ENCODE measurements at places on chromosomes 7 and 10.

GRCh38 chr10:126551202-126551601 is 119.3 kb downstream of the C10orf90 start:
- no peak for DNase-seq

- DNase-seq, result no peak
Measured at GRCh38 chr7:143023047-143023446, 3.9 kb downstream of the OR9A2 start.

DNA sequence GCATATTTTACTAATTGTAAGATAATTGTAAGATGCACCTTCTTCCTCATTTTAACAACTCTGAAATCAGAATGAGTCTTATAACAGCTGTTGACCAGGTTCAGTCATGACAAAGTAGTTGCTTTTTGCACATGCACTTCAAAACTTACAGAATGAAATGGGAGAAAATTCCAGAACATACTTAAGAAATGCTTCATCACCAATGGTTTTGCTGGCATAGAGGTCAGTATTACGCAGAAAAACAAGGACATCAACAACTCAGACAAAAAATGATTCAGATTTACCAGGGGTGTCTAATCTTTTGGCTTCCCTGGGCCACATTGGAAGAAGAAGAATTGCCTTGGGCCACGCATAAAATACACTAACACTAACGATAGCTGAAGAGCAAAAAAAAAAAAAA is 13.3 kb downstream of the COL28A1 start:
- DNase-seq, result peak; percentile 57

GRCh38 chr7:81170291-81170690 is 251.4 kb upstream of the SEMA3C start:
- DNase-seq, result peak; percentile 34

DNA sequence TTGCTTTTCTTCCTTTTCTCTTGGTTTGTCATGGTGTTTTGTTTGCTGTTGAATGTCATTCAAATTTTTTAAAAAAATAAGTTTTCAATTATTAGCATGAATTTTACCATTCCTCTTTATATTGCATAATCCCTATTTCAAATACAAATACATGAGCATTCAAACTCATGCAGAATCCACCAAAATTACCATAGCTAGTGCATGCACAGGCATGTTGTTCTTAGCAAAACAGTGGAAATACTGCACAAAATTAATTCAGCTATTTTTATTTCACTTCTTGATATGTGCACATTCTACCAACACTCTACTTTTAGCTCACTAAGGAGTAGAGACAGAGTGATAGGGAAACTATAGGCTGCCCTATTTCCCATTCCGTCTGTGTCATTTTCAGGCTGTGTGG is 670.1 kb upstream of the LRRN3 start:
- no peak for DNase-seq

GRCh38 chr10:6721964-6722615 is 142.0 kb upstream of the PRKCQ start:
- peak; percentile 95 for DNase-seq

DNA sequence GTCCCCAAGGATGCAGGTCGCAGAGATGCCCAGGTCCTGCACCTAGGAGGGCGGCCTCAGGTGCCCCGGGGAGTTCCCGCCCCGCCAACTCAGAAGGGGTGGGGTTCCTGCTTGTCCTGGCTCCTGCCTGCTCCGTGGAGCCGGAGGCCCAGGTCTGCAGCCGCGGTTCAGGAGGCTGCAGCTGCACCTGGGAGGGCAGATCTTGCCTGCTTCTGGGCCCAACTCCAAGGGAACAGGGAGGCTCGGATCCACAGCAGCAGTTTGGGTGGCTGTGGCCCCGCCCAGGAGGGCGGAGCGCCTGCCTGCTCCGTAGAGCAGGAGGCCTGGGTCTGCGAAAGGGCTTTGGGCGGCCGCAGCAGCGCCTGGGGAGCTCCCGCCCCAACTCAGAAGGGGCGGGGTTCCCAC is 108.2 kb upstream of the EGR2 start:
- DNase-seq, result no peak

GRCh38 chr10:87931836-87932230 is 68.4 kb downstream of the PTEN start:
- peak; percentile 40 for DNase-seq

DNA sequence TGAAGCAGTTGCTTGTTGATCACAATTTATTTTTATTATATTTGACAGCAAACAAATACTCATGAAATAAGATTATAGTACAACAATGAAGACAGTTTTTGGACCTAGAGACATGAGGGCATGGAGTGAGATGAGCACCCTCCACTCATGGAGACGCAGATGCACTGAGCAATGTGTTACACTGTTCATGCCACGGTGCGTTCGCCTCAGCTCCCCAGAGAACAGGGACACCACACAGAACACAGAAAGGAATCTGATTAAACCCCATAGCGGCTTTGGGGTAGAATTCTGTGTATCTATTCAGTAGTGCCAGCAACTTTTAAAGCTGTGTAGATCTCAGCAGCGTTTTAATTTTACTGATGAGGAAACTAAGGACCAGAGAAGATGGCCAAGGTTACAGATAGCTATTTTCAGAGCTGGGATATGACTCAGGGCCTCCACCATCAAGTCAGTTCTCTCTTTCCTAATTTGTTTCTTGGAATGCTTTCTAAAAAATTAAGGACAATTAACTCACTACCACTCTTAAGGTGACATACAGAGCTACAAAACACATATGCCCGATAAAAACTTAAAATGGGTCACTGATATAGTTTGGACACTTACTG is 33.6 kb downstream of the FAM25A start:
- no peak for DNase-seq

DNA sequence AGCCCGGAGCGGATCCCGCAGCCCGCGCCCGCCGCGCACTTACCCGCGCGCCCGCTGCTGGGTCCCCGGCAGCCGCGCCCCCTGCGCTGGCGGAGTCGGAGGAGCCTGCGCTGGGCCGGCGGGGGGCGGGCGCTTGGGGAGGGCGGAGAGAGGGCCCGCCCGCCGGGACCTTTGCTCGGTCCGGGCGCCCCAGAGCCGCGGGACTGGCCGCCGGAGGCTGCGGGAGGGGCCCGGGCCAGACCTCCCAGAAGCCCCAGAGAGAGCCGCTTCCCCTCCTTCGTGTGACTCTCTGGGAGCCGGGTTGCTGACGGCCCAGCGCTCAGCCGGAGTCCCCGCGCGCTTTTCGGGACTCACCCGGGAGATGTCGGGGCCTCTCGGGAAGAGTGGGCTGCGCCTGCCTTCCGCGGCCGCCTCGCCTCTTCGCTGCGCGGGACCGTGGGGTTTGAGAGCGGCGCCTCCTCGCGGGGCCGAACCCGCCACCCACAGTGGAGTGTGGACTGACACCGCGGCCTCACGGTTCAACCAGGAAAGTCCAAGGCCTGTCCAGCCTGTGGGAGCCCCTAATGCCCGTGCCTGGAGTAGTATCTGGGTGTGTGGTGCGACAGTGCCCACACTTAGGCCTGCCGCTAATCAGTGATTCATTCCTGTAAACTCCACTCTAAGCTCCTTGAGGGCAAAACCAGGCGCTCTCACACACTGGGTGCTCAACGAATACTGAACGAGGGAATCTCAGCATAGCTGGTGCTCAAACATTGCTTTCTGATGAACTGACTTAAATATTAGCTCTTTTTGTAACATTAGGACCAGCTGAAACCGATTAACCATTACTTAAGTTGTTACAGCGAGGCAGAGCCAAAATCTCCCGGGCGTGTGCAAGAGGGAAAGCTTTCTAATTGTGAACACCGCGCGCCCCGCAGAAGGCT is at the start of gene GSDME:
GSDME (minus strand) TSS at position 112 of the 923 bp plus-strand sequence. CDS start 7,690 bp downstream, outside the sequence.
- peak; percentile 73 for DNase-seq

DNA sequence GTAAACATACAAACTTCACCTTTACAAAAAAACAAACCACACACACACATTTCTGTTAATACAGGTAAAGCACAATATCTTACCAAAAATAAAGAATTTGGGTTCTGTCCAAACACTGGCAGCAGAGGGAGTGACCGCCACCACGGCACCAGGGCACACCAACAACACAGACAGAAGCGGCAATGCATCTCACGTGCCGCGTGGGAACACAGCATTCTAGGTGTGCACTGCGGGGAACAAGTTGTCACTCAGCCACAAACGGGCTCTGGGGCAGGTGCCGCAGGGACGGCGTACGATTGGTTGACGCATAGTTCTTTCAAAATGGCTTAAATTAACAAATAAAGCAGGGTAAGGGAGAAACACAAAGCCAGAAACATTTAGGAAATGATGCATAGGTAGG is 22.3 kb downstream of the PDGFA start:
- no peak for DNase-seq

DNA sequence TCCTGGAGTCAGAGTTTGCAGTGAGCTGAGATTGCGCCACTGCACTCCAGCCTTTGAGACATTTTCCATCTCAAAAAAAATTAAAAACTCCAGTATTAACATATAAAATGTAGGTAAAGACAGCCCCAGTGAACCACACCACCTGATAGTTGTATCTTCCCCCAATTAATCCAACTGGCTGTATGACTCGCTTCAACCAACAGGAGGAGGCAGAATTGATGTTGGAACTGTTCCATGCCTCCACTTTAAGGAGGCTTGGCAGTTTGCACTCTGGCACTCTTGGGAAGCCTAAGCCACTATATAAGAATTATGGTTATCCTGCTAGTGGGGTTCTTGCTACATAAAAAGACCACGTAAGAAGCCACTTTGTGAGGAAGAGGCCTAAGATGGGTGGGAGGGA is 72.7 kb downstream of the STK17A start:
- no peak for DNase-seq

GRCh38 chr7:114160925-114161324 is 242.1 kb upstream of the PPP1R3A start:
- DNase-seq, result no peak

- DNase-seq, result no peak
Measured at GRCh38 chr7:114084472-114085312, 165.9 kb upstream of the PPP1R3A start.

DNA sequence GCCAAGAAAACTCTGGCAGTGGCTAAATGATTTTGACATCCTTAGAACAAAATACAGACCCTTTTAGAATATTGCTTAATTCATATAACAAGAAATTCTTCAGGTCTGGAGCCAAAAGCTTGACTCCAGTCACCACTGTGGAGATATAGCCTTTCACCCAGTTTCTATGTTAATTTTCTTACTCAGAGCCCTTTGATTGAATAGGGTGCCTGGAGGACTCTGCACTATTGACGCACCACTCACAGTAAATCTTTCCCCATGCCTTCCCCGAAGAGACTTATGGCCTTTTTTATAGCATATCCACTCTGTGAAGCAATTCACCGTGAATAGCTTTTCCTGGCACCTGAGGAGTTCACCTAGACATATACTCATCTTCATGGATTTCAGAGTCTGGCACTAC is 613.8 kb downstream of the ZWINT start:
- no peak for DNase-seq

DNA sequence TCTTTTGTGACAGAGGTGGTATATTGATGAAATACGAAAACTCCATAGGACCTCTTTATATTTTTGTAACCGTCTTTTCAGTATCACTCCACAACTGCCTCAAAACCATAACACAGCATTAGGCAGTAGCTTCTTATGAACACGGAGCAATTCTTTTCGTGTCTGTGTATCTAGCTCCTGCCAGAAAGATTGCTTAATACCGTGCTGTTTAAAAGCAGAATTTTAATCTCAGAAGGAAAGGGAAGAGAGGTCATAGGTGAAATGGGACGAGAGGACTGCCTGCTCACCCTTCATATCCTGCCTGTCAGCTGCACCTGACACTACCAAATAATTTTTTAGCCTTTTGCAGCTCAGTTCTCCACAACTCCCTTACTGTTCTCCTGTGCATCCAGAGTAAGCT is 200.7 kb downstream of the DNAH11 start:
- DNase-seq, result peak; percentile 8

DNA sequence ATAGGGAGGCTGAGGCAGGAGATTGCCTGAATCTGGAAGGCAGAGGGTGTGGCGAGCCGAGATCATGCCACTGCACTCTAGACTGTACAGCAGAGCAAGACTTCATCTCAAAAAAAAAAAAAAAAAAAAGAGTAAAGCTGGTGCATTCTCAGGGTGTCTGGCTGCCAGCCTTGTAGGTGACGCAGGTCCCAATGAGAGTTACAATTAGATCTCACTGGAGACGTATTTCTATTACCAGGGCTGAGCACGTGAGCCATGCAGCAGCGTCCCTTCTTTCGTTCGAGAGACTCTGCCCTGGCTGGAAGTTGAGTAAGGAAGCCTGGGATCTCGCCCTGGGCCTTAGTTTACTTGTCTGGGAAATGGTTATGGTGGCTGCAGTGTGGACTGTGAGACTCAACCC is 22.4 kb upstream of the ZMIZ1 start:
- no peak for DNase-seq

DNA sequence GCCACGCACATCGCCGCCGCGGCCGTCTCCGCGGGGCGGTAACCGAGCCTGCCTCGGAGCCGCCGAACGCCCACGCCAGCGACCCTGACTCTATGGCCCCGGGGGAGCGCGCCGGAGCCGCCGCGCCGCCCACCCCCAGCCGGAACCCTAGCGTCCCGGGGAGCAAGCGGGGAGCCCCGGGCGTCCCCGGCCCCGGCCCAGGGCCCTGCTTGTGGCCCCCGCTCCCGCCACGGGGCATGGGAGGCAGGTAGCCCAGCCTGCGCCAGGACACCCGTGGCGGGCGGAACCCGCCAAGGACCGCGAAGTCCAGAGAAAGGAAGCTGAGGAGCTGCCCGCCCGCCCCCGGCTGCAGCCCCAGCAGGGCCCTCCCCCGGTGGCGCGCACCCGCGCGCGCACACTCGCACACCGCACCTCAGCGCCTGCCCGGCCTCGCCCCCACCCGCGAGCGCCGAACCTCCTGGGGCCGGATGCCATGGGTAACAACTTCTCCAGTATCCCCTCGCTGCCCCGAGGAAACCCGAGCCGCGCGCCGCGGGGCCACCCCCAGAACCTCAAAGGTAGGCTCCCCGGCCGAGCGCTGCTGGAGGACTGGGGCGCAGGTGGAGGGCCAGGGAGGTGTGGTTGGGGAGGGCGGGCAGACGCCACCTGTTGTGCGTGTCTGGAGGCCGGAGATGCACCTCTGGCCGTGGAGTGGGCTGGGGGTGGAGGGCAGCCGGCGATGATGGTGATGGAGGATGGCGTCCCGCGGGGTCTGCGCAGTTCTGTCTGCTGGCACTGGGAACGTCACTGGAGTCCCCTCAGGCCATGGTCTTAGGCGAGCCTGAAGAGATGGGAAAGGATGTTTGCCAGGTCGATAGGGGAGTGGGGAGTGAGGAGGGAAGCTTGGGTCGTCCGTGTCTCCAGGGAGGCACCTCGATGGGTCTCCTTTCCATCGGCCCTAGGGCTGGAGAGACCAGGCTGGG is 692 bp downstream of the NEURL1 start:
- no peak for DNase-seq

GRCh38 chr10:34596351-34596750 is 218.7 kb downstream of the PARD3 start:
- peak; percentile 27 for DNase-seq

GRCh38 chr10:88386821-88387773 is 196.0 kb downstream of the RNLS start:
- DNase-seq, result peak; percentile 88

- no peak for DNase-seq
Measured at GRCh38 chr7:148625342-148625741, 34.8 kb downstream of the C7orf33 start.

DNA sequence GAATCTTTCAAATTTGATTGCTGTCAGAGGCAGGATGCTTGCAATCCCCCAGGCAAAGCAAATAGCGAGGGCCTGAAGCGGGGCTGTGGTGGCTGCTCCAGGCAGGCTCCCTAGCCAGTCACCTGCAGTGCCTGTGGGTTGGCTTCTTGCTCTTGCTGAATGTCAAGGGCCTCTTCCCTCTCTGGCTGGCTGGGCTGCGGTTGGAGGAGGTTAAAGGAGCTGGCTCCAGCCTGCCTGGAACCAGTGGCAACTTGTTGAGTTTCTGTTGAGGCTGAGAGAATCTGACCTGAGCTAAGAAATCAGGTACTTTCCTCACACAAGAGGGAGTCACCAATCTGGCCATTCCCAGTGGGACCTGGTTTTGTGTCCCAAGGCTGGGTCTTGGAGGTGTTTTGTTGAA is 134.7 kb downstream of the TMEM178B start:
- no peak for DNase-seq

- DNase-seq, result no peak
Measured at GRCh38 chr10:118551535-118552100, 43.8 kb downstream of the PRLHR start.
